ENCODE measurements at places on chromosomes 3 and 15.

DNA sequence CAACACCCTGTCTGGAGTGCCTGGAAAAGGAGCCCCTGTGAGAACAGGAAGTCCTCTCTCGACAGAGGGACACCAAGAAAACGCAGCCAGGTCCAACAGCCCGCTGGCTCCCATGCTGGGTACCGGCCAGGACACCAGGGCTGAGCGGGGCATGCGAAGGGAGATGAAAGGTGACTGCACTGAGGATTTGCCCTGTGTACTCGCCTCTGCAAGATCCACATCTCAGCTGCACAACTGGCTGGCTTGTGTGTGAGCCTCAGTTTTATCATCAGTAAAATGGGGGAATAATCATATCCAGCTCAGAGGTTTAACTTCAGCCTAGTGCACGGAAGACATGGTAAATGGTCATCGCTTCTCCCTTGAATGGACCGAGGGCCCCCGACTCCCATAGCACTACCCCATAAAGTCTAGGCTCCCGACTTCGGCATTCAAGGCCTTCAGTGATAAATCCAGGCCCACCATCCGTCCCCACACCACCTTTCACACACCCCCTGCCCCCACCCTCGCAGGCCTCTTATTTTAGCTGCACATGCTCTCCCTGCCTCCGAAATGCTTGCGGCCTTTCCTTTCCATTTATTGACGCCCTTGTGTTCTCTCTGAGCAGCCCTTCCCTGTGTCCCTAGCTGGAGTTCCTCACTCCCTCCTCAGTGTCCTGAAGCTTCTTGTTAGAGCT, 15.8 kb downstream of the ISG20 start:
- no peak for DNase-seq

DNA sequence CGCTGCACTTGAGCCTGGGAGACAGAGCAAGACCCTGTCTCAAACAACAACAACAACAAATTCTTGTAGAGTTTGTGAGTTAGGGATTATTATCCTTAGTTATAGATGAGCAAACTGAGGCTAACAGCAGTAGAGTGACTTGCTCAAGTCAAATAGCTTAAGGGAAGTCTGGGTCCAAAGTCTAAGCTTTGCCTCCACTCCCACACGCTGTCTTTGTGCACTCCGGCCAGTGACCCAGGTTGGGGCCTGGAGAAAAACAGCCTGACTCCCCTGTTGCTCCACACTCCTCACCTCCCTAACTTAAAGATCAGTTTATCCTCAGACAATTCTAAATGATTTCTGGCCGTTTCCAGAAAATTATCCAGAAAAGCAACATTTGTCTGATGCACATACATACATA, 9.2 kb upstream of the SIN3A start:
- no peak for DNase-seq

DNA sequence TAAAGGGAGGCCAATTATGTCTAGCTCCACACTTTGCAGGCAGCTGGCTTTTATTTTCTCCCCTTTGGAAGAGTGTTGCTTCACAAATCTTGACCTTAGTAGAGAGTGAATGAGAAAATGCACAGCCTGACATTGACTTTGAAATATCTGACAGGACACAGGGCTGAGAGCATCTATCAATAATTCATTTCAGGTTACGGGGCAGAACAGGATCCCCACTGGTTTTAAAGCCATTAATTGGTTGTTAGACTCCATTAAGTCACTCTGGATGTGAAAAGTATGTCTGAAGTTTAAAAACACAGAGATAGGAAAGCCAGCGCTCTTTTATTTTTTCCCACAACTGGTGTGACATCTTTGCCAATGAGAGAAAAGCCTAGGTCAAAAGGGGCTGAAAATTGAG, 251.9 kb upstream of the TMC3 start:
- no peak for DNase-seq

DNA sequence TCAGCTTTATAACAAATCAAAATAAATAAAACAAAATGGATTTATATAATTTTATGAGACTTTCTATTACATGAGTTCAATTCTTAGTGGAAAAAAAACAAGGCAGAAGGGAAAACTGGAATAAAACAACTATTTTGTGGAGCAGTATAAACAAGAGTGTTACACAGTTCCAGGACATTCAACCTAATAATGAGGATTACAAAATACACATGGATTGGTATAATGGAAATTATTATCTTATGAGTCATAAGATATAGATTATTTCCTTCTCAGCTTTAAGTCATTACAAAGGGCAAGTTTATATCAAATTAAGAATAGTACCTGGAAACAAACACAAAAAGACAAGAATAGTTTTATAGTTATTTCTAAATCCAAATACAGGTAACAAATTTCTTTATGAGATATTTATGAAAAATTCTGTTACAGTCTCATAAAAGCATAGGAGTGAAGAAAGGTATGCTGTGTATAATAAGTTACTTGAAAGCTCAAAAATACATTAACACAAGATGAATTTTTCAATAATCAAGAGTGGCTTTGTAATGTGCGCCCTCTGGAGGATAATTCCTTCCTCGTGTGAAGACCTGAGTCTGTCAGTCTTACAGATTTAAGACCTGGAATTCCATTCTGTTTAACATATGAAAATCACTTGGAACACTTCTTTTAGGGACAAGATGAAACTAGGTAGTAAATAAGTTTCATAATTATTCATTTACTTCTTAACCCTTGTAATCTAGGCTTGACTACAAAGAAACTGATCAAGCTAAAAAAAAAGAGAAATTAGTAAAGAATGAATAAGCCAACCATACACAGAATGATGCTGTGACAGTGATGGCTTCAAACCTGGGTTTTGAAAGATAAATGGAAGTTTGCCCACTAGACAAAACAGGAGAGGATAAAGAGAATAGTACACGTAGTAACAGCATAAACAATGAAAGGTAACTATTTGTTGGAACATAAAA, 9.5 kb downstream of the COPS2 start:
- peak; percentile 54 for DNase-seq

DNA sequence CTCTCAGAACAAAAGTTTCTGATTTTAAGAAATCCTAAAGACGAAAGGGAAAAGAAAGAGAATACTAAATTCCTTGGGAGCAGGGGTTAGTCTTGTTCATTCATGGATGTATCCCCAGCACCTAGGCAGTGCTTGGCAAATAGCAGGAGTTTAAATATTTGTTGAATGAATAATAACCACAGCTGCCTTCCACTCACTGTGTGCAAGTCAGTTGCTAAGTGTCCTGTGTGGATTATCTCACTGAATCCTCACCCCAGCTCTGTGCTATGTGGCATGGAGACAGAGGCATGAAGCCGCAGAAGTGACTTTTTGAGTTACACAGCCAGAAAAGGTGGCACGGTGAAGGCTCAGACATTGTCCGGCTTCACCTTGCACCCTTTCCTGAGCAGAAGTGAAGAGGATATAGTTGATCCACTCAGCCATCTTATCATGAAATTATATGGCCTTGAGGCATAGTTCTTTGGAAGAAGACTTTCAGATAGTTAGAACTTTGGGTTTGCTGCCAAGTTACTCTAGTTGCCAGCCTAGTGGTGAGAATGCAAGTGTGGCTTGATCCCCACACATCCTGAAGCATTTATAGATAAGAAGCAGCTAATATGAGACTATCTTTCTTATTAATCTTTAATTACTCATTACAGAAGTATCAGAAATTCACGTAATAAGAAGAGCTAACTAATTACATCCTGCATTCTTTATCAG, 355.5 kb downstream of the LRTM1 start:
- DNase-seq, result no peak

DNA sequence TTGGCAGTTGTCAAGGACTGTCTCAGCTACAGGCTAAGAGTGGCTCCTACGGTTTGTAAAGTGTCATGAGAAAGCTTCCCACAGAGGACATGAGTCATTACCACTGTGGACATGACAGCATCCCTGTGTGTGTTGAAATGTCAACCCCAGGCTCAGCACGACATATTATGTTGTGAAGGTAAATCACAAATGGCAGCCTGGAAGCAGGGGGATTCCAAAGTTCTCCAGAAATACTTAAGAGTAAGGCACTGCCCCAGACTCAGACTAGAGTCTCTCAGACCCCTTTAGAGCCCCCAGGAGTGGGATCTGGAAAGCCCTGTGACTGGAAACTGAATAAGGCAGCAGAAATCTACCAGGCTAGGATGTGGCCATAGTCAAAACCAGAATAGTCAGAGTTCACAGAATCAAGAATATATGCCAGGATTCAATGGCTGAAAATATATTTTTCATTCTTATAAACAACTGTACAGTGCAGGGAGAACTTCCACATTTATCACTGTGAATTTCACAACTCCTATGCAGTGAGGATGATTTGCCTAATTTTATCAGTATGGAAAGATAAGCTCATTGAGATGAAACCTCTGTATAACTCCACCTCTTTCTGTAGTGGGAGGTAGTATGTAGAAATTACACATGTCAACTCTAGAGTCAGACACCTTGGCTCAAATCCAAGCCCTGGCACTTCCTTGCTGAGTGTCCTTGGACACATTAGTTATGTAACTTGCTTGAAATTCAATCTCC, 237.1 kb upstream of the CFAP20DC start:
- no peak for DNase-seq

DNA sequence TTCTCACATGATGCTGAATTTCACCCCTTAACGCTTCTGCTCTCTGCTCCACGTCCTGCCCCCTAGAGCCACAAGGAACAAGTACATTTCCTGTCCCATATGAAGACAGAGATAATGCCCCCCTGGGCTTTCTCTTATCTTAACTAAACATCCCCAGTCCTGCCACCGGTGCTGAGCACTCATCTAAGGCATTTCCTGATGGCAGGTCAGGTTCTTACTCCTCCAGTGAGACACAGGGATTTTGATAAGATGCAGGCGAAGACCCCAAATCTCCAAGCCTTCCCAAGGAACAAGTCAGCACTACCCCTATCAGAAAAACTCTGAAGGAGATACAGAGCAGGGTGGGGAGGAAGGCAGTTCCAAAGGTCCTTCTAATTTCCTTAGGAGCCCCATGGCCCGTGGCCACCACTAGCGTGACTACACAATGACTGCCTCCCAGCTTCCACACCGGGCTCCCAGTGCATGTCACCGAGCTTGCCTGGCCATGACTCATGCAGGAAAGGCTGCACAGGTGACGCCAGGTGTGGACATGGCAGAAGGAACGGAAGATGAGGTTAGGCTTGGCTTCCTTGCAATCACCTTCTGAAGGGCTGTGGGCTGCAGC, 152.9 kb downstream of the XXYLT1 start:
- no peak for DNase-seq

DNA sequence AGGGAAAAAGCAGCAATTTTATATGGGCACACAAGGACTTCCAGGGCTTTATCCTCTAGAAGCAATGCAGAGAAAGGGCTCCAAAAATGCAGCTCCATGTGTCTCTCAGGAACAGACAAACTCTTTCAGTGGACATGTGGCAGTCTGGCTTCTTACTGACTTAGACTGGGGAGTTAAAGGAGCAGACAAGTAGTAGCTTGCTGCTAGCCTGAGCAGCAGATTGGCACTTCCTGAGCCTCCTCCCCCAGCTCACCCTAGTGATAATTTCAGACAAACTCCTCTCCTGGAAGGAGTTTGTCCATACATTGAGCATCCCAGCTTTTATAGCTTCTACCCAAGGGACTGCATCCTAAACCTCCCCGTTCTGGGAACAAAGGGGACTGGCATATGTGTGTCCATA, 101.7 kb upstream of the MANF start:
- DNase-seq, result no peak

Data from activated naive CD4-positive, alpha-beta T cell treated with anti-CD3 and anti-CD28 coated beads, Interleukin-2, amount 10 ng/mL, durations not matched to agents 7 days and 5 days (primary cell).